ENCODE measurements at places on chromosomes 11 and 22.

DNA sequence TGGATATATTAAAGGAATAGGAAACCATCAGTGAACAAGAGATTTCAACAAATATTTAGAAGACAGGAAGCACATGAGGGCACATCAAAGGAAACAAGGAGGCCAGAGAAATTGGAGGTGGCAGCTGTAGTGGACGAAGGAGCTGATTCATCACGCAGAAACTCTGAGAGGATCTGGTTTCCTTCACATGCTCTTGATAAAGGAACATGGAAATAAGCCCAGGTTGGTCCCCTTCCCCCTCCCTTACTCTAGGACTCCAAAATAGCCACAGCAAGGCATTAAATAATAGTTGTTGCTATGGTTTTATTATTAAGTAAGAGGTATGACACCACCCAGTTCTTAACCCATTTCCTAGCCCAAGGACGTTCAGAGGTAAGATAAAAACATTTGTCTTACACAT lies 11.3 kb downstream of the IZUMO1R start:
- no peaks in the 10 kb centered on the region for H3K36me3 ChIP-seq
- no peaks in the 10 kb centered on the region for H3K27me3 ChIP-seq
- no peak for DNase-seq
- no peak overlapping the region for H3K27ac ChIP-seq
- no peak overlapping the region for H3K4me3 ChIP-seq

DNA sequence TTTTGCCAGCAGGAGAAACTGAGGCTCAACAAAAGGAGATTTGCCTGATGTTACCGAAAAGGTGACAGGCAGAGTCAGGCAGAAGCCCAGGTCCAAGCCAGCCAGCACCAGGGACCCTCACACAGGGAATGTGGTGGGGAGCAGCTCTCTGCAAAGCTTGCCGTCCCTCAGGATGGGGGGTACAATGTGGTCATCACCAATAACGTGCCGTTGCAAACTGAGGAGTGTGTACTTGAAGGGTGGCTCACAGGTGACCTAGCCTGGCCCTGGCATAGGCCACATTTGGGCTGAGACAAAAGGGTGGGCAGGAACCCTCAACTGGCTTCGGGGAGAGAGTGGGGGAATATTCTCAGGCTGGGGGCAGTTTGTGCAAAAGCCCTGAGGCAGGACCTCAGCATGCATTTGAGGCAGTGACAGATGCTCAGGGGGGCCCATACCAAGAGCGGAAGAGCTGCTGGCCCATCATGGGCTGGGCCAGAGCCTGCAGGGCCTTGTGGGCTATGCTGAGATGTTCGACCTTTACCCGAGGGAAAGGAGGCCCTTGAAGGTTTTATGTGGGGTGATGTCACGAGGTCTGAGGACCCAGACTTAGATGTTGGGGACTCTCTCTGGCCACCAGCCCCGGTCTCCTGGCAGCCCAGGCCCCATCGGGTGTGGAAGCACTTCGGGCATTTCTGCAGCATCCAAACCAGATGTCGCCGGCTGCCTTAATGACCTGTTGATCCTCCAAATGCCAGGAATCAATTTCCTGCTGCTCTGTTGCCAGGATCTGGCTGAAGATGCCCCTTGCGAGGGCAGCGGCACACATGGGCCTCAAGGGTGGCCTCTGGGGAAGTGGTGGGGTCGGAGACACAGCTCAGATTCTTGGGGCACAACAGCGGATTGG lies 57.4 kb upstream of the SHISAL1 start:
- no peak for DNase-seq
- H3K27ac ChIP-seq, result no peak overlapping the region
- peaks cover 4% of the 10 kb centered on the region for H3K27me3 ChIP-seq
- H3K4me3 ChIP-seq, result no peak overlapping the region
- H3K4me1 ChIP-seq, result no peaks in the 10 kb centered on the region

GRCh38 chr11:114085965-114086793 lies 26.7 kb downstream of the ZBTB16 start:
- H3K27ac ChIP-seq, result no peak overlapping the region
- no peak overlapping the region for H3K4me3 ChIP-seq
- peaks cover 4% of the 10 kb centered on the region for H3K27me3 ChIP-seq
- no peaks in the 10 kb centered on the region for H3K36me3 ChIP-seq
- H3K4me1 ChIP-seq, result no peaks in the 10 kb centered on the region

- H3K4me3 ChIP-seq, result peak within 1 kb of the TSS; percentile 95
- H3K27ac ChIP-seq, result peak within 1 kb of the TSS; percentile 86
- H3K27me3 ChIP-seq, result no peaks in the 10 kb centered on the region
- H3K36me3 ChIP-seq, result no peaks in the 10 kb centered on the region
Observed at GRCh38 chr11:64165842-64166635, at the start of gene MACROD1. MACROD1 (minus strand) TSS chr11:64166113; CDS start chr11:64165994, 119 bp downstream.

All from DND-41 (cell line).